ENCODE measurements at places on chromosomes 3 and 15. TPM values are rescaled to one million over a fixed set of nuclear protein-coding genes. Genes with fewer than 3 reads are reported as not detected.

GRCh38 chr15:89379818-89380217 lies 45.2 kb upstream of the POLG start:
- DNase-seq: no peak

DNA sequence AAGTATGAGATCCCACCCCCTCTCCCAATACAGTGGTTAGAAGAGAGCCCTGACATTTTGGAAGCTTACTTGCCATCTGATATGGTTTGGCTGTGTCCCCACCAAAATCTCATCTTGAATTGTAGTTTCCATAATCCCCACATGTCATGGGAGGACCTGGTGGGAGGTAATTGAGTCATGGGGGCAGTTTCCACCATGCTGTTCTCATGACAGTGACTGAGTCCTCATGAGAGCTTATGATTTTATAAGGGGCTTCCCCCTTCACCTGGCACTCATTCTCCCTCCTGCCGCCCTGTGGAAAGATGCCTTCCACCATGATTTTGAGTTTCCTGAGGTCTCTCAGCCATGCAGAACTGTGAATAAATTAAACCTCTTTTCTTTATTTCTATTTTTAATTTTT lies 28.8 kb upstream of the HES1 start:
- no peak for DNase-seq

- DNase-seq: peak; percentile 54
Measured at GRCh38 chr15:70023064-70023768, 74.5 kb downstream of the TLE3 start.

DNA sequence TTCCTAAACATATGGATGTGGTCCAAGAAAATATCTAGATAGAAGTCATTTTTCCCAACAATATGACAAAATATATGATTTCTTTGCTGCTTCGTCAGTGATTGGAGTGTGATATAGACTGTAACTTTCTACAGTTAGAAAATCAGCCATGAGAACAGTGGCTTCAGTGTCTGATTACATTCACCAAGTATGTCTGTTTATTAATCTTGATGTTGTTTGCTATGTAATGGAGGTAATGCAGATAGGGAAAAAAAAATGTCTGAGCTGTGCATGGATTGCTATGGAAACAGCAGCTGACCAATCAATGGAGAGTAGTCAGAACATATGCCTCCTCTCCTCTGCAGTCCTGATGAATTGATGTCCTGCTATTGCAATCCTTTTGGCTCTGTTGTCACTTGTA lies 72.3 kb upstream of the GAP43 start:
- DNase-seq: no peak

DNA sequence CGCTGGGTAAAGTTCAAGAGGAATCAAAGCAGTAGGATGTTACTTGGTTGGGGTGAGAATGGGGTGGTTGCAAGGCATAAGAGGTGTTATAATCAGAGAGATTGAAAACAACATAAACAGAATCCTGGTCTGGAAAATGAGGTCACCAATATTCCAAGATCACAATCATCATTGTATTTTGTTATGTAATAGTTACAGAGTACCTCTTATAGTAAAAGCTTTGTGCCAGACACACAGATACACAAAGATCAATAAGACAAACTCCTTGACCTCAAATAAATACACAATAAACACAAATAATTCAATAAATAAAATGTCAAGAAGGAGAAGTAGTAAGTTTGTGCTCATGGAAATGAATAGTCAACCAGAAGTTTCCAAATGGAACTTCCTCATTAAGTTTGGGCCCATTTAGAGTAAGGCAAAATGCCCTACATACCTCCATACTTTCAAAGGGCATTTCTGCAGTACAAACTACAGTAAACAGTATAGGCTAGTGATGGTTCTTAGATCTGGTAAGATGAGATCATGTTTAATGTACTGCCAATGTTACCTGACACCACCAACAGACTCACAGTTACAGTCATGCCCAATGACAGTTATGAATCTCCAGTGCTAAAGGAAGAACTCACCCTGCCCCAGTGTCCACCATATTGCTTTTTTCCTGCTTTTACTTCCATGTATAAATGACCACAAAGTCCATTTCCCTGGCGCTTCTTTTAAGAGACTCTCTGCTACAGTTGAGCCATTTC lies 93.4 kb downstream of the KCNMB2 start:
- no peak for DNase-seq

GRCh38 chr3:151074256-151074655 lies 11.2 kb upstream of the MED12L start:
- DNase-seq: no peak

- no peak for DNase-seq
Measured at GRCh38 chr3:100022506-100022905, 91.8 kb downstream of the FILIP1L start.

- no peak for DNase-seq
Measured at GRCh38 chr15:63458026-63458425, 46.4 kb upstream of the USP3 start.

GRCh38 chr3:27681249-27681748 lies 40.8 kb downstream of the EOMES start:
- peak; percentile 79 for DNase-seq

- DNase-seq: peak; percentile 36
Measured at GRCh38 chr3:29282427-29283230, 1.8 kb downstream of the RBMS3 start.

Gene TGM5
- total RNA-seq: not detected
